ENCODE measurements at places on chromosomes 16 and 17.
A peak's percentile ranks its signal among the peaks of the same experiment; 100 is the strongest.

DNA sequence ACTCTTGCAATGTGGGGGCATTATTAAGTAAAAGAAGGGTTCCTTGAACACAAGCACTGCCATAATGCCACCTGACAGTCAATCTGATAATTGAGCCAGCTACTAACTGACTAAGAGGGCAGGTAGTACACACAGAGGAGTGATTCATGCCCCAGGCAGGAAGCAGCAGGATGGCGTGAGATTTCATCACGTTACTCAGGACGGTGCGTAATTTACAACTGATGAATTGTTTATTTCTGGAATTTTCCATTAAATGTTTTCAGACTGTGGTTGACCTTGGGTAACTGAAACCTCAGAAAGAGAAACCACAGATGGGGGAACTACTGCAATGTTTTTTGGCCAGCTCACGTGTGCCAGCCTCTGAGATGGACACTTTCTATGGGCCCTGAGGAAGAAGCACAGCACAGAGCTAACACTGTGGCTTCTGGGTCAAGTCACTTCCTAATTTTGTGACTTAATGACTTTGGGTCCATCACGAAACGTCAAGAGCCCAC, 46.7 kb downstream of the C17orf67 start:
- DNase-seq: peak; percentile 20

GRCh38 chr17:34578016-34578415, 1.4 kb upstream of the TMEM132E start:
- DNase-seq: no peak

GRCh38 chr16:633336-634050, 2.6 kb downstream of the METTL26 start:
- DNase-seq: no peak

DNA sequence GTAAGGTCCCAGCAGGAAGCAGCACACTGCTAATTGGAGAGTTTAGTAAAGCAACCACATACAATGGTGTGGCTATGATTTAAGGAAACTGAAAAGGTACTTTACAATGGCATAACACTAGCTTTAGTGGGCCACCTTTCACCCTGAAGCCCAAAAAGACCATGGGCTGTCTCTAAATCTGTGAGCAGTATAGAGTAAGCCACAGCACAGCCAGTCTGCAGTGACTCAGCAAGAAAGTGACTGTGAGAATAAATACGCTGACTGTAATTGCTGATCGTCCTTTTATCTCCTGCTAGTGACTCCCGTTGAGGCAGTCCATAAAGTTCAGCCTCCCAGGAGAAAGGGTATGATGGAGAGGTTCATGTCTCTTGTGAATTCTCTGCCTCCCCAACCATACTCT, 679.8 kb upstream of the KIF2B start:
- DNase-seq: no peak

GRCh38 chr16:87608400-87608985, 6.2 kb downstream of the JPH3 start:
- DNase-seq: peak; percentile 66

GRCh38 chr16:69820926-69821541, 58.9 kb downstream of the WWP2 start:
- no peak for DNase-seq

DNA sequence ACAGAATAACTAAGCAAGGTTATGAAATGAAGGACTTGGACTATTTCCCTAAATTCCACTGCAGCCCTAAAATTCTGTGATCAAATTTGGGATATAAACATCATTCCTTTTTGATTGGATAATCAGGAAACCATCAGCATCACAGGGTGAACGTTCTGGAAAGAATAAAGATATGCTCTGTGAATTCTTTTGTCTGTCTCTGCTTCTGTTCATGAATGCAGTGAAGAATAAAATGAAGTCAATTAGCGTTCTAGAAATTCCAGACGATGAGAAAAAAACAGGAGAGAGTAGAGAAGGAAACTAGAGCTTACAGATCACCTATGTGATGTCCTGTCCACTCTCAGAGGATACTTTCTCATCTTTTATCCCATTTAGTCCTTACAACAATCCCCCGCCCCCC, 295.1 kb upstream of the SOX9 start:
- no peak for DNase-seq

DNA sequence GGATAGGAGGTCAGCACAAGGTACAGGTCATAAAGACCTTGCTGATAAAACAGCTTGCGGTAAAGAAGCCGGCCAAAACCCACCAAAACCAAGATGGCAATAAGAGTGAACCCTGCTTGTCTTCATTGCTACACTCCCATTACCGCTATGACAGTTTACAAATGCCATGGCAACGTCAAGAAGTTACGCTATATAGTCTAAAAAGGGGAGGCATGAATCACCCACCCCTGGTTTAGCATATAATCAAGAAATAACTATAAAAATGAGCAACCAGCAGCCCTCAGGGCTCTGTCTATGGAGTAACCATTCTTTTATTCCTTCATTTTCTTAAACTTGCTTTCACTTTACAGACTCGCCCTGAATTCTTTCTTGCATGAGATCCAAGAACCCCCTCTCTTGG, 1.0 kb upstream of the HSBP1 start:
- no peak for DNase-seq

DNA sequence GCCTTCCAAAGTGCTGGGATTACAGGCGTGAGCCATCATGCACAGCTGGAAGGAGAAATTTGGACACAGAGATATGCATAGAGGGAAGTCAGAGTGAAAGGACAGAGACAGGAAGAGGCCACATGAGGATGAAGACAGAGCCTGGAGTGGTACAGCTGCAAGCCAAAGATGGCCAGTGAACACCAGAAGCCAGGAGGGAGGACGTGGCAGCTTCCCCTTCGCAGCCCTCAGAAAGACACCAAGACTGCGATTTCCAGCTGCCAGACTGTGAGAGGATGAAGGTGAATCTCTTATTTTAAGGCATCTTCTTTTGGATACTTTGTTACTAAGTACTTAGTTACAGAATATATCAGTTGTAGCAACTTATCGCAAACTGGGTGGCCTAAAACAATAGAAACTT, 60.5 kb upstream of the PLCG2 start:
- DNase-seq: peak; percentile 74

DNA sequence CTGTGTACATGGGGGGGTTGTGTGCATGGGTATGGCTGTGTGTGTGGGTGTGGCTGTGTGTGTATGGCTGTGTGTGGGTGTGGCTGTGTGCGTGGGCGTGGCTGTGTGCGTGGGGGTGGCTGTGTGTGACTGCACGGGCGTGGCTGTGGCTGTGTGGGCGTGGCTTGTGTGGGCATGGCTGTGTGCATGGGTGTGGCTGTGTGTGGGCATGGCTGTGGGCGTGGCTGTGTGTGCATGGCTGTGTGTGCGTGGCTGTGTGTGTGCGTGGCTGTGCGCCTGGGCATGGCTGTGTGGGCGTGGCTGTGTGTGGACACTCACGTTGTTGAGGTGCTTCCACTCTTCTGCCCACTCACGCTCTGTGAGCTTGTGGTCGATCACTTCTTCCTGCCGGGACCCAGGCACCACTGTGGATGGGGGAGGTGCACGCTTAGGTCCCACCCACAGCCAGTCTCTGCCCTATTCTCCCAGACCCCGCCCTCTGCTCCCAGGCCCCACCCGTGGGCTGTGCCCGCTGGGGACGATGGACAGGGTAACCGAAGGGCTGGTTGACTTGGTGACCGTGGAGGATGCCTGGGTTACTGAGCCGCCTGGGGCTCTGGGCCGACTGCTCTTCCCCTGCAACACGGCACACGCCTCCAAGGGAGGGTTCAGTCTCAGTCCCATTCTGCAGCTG, 16.0 kb upstream of the PABPN1L start:
- DNase-seq: no peak

DNA sequence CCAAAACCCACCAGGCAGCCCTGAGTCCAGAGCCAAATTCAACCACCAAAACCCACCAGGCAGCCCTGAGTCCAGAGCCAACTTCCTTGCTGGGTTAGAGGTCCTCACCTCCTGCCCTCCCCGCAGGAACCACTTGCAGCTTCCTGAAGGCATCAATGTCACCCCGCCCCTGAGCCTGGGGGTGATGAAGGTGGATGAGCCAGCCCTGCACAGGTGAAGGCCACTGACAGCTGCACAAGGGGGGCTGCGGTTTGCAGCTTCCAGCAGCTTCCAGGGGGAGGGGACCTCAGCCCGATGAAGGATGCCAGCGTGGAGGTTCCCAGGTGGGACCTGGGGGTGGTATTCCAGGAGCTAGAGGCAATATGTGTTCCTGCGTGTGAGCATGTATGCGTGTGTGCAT, 7.6 kb upstream of the CSNK1D start:
- DNase-seq: no peak

DNA sequence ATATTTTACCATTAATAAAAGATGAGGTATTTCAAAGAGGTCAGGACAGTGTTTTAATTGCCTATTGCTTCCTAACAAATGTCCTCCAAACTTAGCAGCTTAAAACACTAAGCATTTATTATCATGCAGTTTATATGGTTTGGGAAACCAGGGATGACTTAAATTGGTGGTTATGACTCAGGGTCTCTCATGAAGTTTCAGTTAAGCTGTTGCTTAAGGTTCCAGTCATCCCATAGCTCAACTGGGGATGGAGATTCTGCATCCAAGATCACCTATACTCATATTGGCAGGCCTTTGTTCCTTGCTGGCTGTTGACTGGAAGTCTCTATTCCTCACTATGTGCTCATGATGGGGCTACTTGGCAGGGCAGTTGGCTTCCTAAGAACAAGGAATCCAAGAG, 1329.9 kb upstream of the GOT2 start:
- no peak for DNase-seq

DNA sequence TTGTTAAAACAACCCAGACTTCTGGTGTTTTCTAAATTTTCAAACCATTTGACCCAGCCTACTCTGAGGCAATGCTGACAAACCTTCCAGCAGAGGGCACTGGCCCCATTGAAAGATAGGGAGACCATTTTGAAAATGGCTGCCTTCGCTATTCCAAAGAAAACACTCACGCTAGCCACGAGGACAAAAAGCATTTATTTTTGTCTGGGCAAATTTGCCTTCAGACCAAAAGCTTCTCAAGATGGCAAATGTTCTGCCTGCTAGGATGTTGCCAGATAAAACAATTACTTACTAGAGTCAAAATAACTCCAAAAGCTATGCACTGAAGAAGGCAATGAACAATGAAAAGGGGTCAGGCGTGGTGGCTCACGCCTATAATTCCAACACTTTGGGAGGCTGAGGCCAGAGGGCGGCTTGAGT, 296.7 kb upstream of the IRX5 start:
- DNase-seq: no peak

DNA sequence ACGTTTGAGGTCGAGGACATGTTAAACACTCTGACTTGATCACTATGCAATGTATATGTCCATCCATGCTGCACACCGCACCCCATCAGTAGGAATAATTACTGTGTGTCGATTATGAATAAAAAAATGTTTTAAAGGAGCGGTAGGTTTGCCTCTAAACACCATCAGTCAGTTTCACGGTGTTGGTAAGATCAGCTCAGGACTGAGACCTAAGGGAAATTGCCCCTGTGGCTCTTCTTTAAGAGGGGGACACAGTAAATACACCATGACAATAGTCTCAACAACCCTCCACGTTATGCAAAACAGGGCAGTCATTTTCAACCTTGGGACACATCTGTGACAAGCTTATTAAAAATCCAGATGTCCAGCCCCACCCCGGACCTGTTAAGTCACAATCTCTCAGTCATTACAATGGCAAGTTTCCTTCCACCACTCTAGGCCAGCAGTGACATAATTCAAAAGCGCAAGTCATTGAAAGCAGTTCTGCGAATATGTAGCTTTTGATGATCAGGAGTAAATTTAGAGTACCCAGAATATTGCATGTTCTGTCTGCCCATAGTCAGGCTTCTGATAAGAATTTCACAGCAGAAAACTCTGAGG, 1.2 kb downstream of the ATMIN start:
- no peak for DNase-seq

- no peak for DNase-seq
Observed at GRCh38 chr16:3599121-3599520, 12.3 kb downstream of the SLX4 start.

DNA sequence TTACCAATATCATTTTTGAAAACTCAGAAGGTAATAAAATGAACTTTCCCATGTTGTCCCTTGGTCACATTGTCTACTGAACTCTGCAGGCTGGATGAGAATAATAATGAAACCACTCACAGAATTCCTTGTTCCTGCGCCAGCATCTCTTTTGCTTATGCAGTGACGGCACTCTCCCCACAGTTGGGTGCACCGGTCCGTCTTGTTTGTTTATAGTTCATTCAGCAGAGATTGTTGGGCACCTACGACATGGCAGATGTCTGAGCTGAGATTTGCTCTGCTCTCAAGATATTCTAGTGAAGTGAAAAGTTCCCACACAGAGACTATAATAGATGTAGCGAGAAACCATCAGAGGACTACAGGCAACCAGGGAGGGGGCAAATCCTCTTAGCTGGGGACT, 375.7 kb upstream of the CDH11 start:
- DNase-seq: no peak

DNA sequence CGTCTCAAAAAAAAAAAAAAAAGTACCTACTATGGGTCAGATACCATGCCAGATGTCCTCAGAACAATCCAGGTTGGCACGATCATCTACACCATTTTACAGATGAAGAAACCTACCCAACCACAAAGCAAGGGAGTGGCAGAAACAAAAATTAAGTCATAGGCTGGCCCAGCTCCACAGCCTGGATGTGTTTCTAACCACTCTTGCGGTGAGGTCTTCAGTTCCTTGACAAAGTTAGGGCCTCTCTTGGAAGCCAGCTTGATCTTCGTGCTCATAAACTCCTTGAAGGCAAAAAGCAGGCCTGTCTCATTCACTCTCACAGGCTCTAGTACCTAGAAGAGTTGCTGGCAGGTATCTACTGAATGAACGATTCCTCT, 6.2 kb downstream of the GGA2 start:
- DNase-seq: no peak

GRCh38 chr16:84993926-84994325, 17.4 kb downstream of the ZDHHC7 start:
- no peak for DNase-seq

DNA sequence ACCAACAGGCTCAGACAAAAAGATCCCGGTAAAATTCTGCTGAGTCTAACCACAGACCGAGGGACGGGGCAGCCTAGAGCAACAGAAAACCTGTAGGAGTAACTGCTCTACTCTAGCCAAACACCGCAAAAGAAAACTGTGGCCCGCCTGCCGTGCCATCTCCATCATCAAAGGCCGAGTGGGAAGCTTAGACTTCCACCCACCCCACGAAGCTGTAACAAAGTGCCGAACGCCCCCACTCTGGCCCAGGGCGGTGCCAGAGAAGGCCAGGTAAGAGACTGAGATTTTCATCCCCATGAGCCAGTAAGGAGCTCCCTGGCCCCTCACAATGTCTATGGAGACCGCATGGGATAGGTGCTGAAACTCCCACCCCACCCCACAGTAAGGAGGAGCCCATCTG, 231.9 kb upstream of the COX10 start:
- DNase-seq: no peak

GRCh38 chr16:56202036-56202435, 10.7 kb downstream of the GNAO1 start:
- no peak for DNase-seq

DNA sequence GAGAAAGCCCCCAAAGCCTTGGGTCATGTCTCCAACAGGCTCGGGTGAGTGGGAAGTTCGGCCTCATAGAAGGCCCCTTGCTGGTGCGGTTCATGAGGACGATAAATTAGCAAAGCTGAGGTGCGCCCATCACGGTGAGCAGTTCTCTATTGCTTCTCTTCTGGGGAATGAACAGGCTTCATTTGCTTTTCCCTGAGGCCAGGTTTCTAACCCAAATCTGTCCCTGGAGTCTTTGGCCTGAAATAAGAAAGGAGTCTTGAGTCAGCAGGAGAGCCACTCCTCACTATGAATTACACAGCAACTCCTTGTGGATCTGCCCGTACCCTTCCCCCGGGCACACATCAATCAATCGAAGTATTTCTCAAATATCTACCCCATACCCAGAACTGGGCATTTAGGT, 94.6 kb downstream of the YPEL2 start:
- DNase-seq: no peak

- no peak for DNase-seq
Observed at GRCh38 chr17:81287152-81287551, 8.0 kb downstream of the SLC38A10 start.
